ENCODE measurements at places on chromosomes 5 and 9.

GRCh38 chr5:62084391-62084790 lies 221.6 kb upstream of the KIF2A start:
- no peak for DNase-seq

- DNase-seq: no peak
These were observed 265.6 kb downstream of the TMEM232 start for GRCh38 chr5:110460837-110461236.

GRCh38 chr9:91084896-91085516 lies 276.7 kb downstream of the AUH start:
- no peak for DNase-seq

GRCh38 chr5:139845846-139846681 lies 50.5 kb downstream of the PSD2 start:
- DNase-seq: no peak

GRCh38 chr5:55037890-55038289 lies 13.8 kb downstream of the GZMK start:
- no peak for DNase-seq

- DNase-seq: no peak
These were observed 51.5 kb downstream of the AGXT2 start for GRCh38 chr5:34996261-34996660.

DNA sequence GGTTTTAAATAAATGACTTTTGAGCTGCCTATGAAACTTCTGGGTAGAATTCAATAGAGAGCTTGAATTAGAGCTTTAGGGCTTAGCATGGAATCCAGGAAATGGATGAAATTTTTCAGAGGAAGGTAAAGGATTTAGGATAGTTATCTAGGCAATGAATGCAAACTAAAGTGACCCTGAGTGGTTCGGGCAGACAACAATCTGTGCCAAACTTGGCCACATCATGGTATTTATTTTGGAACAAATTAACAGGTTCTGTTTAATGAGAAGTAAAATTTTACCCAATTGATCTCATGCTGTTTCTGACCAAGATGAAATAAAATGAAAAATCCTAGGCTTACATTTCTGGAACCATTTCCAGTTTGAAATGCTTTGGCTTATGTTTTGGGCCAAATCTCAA lies 934.4 kb downstream of the MAT2B start:
- DNase-seq: no peak

DNA sequence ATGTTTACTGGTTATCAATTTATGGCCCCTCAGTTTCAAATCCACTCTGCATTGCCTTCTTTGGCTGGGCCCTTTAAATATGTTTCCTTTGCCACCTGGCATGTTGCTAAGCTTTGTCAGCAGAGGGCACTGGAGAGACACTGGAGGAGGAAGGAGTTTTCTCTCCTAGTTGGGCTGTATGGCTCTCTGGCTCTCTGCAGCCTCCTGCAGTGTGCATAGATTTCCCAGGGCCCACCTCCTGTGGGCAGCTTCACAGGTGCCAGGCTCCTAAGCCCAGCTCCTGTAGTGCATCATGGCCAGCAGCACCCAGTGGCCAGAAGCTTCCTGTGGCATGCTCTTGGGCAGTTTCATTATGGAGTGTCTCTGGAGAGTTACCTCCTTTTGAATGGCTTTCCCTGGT lies 23.3 kb downstream of the CAVIN4 start:
- DNase-seq: peak; percentile 30

- no peak for DNase-seq
These were observed 855.5 kb upstream of the NUDT12 start for GRCh38 chr5:104418056-104418455.

GRCh38 chr5:88390481-88390880 lies 121.8 kb upstream of the TMEM161B start:
- DNase-seq: no peak

DNA sequence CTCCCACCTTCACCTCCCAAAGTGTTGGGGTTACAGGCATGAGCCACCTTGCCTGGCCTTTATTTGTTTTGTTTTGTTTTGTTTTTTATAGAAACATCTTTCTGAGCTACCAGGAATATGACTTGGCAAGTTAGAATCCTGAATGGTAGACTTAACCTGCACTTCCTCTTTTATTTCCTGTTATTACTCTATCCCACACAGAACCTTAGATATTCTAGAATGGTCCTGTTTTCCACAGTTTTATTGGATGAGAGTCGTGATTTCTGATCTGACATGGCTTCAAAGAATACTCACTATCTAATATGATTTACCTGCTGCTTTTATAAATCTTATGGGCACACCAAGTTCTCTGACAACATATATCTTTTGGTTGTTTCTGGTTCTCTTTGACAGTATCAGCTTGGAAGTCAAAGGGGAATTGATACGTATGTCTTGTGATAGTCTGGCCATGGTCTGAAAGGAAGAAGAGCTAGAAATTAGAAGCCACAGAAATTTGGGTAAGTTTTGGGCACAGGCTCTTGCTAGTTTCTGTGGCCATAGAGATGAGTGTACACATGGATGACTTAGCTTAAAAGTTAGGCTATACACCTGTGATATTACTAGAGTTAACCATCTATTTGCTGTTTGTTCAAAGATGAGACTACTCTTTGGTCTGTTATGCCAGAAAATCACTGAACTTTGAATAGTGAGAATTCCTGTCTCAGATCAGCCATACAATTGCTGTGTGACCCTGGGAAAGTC lies 4.7 kb upstream of the PANK3 start:
- no peak for DNase-seq

DNA sequence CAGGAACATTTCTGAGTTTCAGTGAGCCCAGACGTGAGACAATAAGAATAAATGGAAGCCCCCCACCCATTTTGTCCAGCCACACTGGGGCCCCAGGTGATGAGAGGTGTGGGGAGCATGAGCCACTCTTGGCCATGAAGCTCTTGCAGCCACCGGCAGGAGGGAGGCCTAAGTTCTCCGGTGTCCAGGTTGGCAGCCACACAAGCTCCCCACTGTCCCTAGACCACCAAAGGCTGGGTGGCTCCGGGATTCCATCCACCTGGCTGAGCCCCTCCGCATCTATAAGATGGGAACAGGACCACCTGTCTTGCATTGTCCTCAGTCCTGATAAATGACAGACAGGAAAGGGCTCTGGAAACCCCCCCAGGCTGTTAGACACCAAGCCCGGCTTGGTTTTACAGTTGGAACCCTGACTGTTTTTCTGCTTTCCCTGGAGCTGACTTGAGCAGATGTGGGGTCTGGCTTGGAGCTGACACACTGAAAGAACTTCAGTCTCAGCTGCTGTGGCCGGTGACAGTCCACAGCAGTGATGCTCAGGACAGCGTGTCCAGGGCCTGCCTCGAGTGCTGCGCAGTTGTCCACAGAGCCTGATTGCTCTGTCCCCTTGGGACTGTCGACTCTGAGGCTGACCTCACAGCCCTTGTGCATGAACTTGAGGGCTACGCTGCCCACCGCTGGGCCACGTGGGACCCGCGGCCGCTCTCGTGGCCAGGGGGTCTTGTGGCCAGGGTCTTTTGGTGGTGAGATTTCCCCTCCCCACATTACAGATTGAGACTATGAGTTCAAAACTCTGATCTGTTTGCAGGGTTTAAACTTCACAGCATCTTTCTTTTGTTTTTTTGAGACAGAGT lies 74.8 kb downstream of the PSMB7 start:
- DNase-seq: no peak

DNA sequence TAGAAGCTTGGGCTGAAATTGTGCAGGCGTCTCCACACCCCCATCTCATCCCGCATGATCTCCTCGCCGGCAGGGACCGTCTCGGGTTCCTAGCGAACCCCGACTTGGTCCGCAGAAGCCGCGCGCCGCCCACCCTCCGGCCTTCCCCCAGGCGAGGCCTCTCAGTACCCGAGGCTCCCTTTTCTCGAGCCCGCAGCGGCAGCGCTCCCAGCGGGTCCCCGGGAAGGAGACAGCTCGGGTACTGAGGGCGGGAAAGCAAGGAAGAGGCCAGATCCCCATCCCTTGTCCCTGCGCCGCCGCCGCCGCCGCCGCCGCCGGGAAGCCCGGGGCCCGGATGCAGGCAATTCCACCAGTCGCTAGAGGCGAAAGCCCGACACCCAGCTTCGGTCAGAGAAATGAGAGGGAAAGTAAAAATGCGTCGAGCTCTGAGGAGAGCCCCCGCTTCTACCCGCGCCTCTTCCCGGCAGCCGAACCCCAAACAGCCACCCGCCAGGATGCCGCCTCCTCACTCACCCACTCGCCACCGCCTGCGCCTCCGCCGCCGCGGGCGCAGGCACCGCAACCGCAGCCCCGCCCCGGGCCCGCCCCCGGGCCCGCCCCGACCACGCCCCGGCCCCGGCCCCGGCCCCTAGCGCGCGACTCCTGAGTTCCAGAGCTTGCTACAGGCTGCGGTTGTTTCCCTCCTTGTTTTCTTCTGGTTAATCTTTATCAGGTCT lies at the start of gene C9orf72:
Gene C9orf72, minus strand, starts transcription at position 564 of the 716 bp plus-strand sequence. CDS start 6,361 bp downstream, outside the sequence.
- DNase-seq: peak; percentile 87

GRCh38 chr5:111513131-111513520 lies 791 bp upstream of the STARD4 start:
- no peak for DNase-seq

GRCh38 chr5:52728224-52728623 lies 59.5 kb upstream of the ITGA1 start:
- DNase-seq: no peak

DNA sequence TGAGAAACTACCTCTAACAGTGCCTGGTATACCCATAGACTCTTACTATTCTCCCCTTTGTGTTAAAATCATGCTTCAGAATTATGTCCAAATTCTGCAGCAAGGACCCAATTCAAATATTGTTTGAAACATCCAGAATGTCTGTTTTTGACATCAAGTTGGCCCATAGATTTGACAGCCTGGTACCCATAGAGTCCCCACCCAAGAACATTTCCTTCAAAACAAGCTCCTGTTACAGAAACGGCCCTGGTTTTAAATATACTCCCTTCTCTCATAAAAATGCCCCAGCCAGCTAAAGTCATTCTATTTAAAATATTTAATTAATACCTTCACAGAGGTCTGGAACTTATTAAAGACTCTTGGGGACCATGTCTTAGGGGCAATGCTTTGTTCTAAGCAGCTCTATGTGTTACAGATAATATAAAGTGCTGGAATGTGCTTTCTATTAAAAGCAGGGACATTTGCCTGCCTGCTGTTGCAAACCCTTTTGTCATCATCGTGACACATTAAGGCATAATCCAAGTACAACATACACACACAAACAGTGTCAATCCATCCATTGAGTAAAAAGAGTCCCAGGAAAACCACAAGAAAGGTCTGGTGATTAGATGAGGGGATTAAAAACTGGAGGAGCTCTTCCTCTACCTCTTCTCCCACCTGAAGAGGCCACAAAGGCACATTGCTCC lies 321.7 kb downstream of the MLLT3 start:
- DNase-seq: no peak

GRCh38 chr5:79181419-79182022 lies 54.4 kb upstream of the JMY start:
- no peak for DNase-seq

GRCh38 chr5:69512740-69513260 lies 20.2 kb downstream of the OCLN start:
- DNase-seq: no peak

- DNase-seq: no peak
These were observed 290.6 kb downstream of the FER start for GRCh38 chr5:109038209-109038840.

- no peak for DNase-seq
These were observed 169.0 kb downstream of the PTPRD start for GRCh38 chr9:10443868-10444204.

GRCh38 chr5:72134226-72134899 lies 27.1 kb downstream of the MAP1B start:
- no peak for DNase-seq

- no peak for DNase-seq
These were observed 75.8 kb upstream of the WWC1 start for GRCh38 chr5:168215646-168216045.

- no peak for DNase-seq
These were observed 752.8 kb upstream of the ADAMTS16 start for GRCh38 chr5:4387290-4387689.

- DNase-seq: no peak
These were observed 1278.0 kb downstream of the EFNA5 start for GRCh38 chr5:106392766-106393165.

- no peak for DNase-seq
These were observed 4.2 kb downstream of the SGCD start for GRCh38 chr5:156331181-156331580.

GRCh38 chr5:1291611-1292080 lies 3.2 kb downstream of the TERT start:
- no peak for DNase-seq

GRCh38 chr9:13627502-13627901 lies 348.0 kb upstream of the MPDZ start:
- no peak for DNase-seq

- no peak for DNase-seq
These were observed 66.3 kb upstream of the FUBP3 start for GRCh38 chr9:130513078-130513477.

DNA sequence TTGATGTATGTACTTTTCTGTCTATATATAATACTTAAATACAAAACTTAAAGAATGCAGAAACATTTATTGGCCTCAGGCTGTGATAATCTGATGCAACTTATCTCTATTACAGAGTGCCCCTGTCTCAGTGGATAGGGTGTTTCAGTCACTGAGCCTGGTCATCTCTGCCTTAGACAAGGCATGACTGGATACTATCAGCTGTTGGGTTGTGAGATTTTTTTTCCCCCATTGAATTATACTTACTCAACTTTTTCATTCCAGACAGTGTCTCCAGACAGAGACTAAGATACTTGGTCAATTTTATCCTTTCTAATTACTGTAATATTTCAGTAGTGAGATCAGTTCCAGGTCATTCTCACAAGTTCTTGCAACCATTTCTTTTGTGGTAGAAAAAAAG lies 26.7 kb downstream of the XRCC4 start:
- no peak for DNase-seq

DNA sequence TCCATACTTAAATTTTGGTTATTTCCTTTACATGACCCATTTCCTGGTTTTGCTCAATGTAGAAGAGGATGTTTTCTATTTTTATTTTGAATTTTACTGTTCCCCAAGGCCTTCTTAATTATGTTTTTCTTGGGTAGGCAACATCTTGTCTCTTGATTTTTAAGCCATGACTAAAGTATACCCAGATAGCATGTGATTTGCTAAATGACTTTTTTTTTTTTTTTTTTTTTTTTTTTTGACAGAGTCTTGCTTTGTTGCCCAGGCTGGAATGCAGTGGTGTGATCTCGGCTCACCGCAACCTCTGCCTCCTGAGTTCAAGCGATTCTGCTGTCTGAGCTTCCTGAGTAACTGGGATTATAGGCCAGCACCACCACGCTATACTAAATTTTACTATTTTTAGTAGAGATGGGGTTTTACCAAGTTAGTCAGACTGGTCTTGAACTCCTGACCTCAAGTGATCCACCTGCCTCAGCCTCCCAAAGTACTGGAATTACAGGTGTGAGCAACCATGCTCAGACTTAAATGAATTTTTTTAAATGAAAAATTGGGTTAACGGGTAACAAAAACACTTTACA lies 198.6 kb upstream of the DAB2 start:
- DNase-seq: no peak

GRCh38 chr5:159051421-159052282 lies 48.1 kb downstream of the EBF1 start:
- DNase-seq: no peak

- no peak for DNase-seq
These were observed 212.0 kb downstream of the DEPDC1B start for GRCh38 chr5:60487885-60488442.
